ENCODE measurements at places on chromosomes 4 and X. TPM values are rescaled to one million over a fixed set of nuclear protein-coding genes. Genes with fewer than 3 reads are reported as not detected.
A peak's percentile ranks its signal among the peaks of the same experiment; 100 is the strongest.

GRCh38 chr4:87032884-87033533 is 98.2 kb downstream of the AFF1 start:
- no peak overlapping the region for H3K27ac ChIP-seq
- H3K4me3 ChIP-seq = no peak overlapping the region
- no peaks in the 10 kb centered on the region for H3K36me3 ChIP-seq
- no peaks in the 10 kb centered on the region for H3K27me3 ChIP-seq
- peaks cover 83% of the 10 kb centered on the region for H3K4me1 ChIP-seq

DNA sequence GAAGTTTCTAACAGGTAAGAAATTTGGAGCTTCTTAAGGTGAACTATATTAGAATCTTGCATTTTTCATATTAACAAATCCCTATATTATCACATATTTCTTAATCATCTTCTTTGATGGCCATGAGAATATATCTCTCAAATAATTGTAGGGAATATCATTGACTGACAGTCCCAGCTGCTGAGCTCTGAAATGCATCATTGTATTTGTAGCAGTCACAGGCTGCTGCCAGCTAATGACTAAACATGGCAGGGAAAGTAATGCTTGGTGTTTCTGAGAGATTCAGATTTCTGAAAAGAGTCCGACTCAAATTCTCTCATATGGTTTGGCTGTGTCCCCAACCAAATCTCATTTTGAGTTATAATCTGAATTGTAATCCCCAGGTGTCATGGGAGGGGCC is 171.9 kb downstream of the TRAM1L1 start:
- no peak overlapping the region for H3K27ac ChIP-seq
- H3K27me3 ChIP-seq = no peaks in the 10 kb centered on the region
- no peak overlapping the region for H3K4me3 ChIP-seq
- no peaks in the 10 kb centered on the region for H3K36me3 ChIP-seq

DNA sequence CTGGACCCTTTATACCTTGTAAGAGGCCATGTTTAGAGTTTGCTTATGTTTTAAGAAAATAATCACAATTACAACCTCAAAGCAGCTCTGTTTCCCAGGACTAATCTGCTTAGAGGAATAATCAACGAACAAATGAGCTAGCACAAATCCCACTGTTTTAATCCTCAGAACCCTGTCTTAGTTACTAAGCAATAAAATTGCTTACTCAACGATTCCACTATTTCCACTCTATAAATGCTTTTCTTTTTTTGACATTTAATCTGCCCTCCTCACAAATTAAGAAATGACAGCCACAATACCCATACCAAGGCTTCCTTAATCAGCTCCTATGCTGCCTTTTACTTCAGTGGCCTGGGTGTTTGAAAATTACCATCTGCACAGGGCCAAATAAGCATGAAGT is 48.8 kb downstream of the FAM120C start:
- DNase-seq = no peak
- no peak overlapping the region for H3K27ac ChIP-seq
- no peaks in the 10 kb centered on the region for H3K4me1 ChIP-seq
- H3K36me3 ChIP-seq = no peaks in the 10 kb centered on the region
- H3K4me3 ChIP-seq = no peak overlapping the region

GRCh38 chr4:36374836-36375511 is 93.6 kb downstream of the DTHD1 start:
- H3K4me1 ChIP-seq = no peaks in the 10 kb centered on the region
- H3K27me3 ChIP-seq = no peaks in the 10 kb centered on the region
- H3K27ac ChIP-seq = no peak overlapping the region
- H3K4me3 ChIP-seq = no peak overlapping the region
- no peak for DNase-seq
- no peaks in the 10 kb centered on the region for H3K36me3 ChIP-seq

DNA sequence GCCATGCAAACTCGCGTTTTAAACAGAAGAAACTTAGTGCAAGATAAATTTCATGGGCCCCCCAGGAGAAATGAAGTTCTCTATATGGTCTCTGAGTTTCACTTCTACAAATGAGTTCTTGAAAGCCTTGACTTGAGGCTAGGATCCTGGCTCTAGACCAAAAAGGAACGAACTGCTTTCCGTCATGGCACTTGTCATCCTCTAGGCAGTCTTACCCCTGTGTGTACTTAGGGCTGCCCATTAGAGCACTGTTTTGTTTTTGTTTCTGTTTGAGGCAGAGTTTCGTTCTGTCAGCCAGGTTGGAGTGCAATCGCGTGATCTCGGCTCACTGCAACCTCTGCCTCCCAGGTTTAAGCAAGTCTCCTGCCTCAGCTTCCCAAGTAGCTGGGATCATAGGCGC is 29.0 kb downstream of the RNF4 start:
- H3K36me3 ChIP-seq = peaks cover 49% of the 10 kb centered on the region
- H3K27me3 ChIP-seq = no peaks in the 10 kb centered on the region
- no peak overlapping the region for H3K4me3 ChIP-seq
- no peaks in the 10 kb centered on the region for H3K4me1 ChIP-seq

DNA sequence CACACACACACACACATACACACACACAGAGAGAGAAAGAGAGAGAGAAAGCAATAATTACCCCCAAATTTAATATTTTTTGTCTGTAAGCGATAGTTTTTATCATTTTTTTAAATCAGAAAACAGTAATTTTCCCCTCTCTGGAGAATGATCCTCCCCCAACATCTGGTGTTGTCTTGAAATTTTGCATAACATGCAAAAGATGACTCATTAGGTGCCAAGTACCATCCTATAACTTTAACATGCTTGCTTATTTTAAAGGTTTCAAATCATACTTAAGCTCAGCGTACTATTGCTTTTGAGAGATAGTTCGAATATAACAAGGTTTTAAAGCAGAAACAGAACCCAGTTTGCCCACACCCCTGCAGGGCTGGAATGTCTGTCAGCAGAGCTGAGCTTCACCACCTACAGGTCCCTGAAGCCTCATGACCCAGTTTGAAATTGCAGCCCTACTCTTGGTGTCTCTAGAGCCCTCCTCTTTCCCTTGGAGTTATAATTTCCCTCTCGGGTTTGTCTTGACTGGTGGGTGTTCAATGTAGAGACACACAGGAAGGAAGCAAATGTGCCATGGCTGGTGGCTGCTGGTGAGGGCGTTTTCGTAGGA is 175.0 kb upstream of the HS3ST1 start:
- H3K27me3 ChIP-seq = no peaks in the 10 kb centered on the region
- no peaks in the 10 kb centered on the region for H3K36me3 ChIP-seq
- peaks cover 8% of the 10 kb centered on the region for H3K4me1 ChIP-seq
- DNase-seq = no peak
- H3K4me3 ChIP-seq = no peak overlapping the region

- no peaks in the 10 kb centered on the region for H3K4me1 ChIP-seq
- H3K27me3 ChIP-seq = no peaks in the 10 kb centered on the region
- no peak overlapping the region for H3K27ac ChIP-seq
- no peaks in the 10 kb centered on the region for H3K36me3 ChIP-seq
These were observed 263.5 kb downstream of the PABPC4L start for GRCh38 chr4:133938061-133938460.

- peak; percentile 33 for DNase-seq
- H3K4me1 ChIP-seq = no peaks in the 10 kb centered on the region
- H3K27me3 ChIP-seq = no peaks in the 10 kb centered on the region
- no peak overlapping the region for H3K27ac ChIP-seq
These were observed 27.5 kb downstream of the TMEM47 start for GRCh38 chrX:34629572-34629971.

DNA sequence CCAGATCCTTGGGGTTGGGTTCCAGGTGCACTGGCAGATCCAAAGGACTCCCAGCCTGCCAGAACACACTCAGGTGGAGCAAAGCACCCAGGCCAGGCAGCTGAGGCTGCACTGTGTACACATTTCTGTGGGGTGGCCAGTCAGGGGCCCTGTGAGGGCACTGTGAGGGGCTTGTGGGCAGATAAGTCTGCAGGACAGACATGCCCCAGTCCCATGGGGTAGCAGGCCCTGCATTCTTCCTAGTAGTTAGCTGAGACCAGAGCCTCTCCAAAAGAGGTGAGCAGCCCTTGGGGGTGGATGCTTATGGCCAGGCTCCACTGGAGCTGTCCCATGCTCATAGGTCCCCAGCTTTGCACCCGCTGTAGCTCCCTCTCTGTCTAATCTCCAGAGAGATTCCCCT is 7.6 kb downstream of the ETDB start:
- H3K27me3 ChIP-seq = no peaks in the 10 kb centered on the region
- H3K4me3 ChIP-seq = no peak overlapping the region
- H3K36me3 ChIP-seq = no peaks in the 10 kb centered on the region
- H3K4me1 ChIP-seq = no peaks in the 10 kb centered on the region

- no peaks in the 10 kb centered on the region for H3K27me3 ChIP-seq
- H3K4me1 ChIP-seq = no peaks in the 10 kb centered on the region
- H3K4me3 ChIP-seq = no peak overlapping the region
- no peak for DNase-seq
- H3K36me3 ChIP-seq = no peaks in the 10 kb centered on the region
These were observed 44.3 kb upstream of the TNIP3 start for GRCh38 chr4:121208244-121209007.

DNA sequence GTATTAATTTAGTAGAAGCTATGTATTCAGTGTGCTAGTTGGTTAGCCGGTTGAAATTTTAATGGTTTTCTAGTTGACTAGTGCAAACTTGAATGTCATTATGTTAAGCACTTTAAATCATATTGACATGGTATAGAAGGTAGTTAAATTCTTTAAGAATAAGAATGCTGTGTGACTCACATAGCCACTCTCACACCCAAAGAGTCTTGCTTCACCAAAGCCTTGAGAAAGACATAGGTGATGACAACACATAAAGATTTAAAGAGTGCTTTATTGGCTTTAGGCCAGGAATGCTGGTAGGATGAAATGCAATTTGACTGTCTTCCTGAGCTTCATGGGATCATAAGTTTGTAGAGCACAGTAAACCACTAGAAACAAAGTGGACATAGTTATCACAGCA is 85.3 kb downstream of the DCAF8L2 start:
- H3K4me3 ChIP-seq = no peak overlapping the region
- no peak overlapping the region for H3K27ac ChIP-seq
- H3K27me3 ChIP-seq = no peaks in the 10 kb centered on the region
- H3K36me3 ChIP-seq = no peaks in the 10 kb centered on the region
- H3K4me1 ChIP-seq = no peaks in the 10 kb centered on the region

- H3K27ac ChIP-seq = peak overlapping the region; percentile 94
- H3K4me1 ChIP-seq = peaks cover 13% of the 10 kb centered on the region
- no peaks in the 10 kb centered on the region for H3K36me3 ChIP-seq
- no peak for DNase-seq
These were observed 1.4 kb downstream of the TMA16 start for GRCh38 chr4:163495900-163496299.

DNA sequence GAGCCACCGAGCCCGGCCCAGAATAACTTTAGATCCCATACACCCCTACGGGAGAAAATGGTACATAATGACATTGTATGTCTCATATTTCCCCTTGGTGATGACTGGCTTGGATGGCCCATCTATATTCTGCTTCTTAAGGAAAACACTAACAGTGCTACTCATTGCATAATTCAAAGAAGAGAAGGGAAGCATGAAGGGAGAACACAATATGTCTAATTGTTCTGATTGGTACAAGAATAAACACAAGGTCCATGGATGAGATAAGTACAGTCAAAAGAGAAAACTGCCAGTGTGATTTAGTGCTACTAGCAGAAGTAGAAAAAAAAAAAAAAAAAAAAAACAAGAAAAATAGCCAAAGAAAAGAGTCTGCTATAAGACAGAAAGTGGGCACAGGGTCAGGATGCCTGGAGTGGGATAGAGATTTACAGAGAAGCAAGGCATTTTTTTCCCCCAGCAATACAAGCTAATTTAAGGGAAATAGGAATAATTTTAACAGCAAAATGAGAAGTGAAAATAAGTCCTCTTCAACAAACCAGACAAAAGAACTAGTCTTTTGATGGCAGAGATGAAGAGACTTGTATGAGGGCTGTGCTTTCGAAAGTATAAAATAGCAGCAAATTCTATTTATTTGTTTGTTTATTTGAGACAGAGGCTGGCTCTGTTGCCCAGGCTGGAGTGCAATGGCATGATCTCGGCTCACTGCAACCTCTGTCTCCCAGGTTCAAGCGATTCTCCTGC is 96.5 kb upstream of the MAP3K15 start:
- peaks cover 7% of the 10 kb centered on the region for H3K27me3 ChIP-seq
- no peak for DNase-seq
- H3K36me3 ChIP-seq = no peaks in the 10 kb centered on the region
- H3K27ac ChIP-seq = no peak overlapping the region
- H3K4me1 ChIP-seq = peaks cover 4% of the 10 kb centered on the region
- H3K4me3 ChIP-seq = no peak overlapping the region

- DNase-seq = no peak
- H3K27ac ChIP-seq = no peak overlapping the region
- H3K4me3 ChIP-seq = no peak overlapping the region
- no peaks in the 10 kb centered on the region for H3K36me3 ChIP-seq
- no peaks in the 10 kb centered on the region for H3K4me1 ChIP-seq
These were observed 460.1 kb upstream of the SLIT2 start for GRCh38 chr4:19791422-19792123.

DNA sequence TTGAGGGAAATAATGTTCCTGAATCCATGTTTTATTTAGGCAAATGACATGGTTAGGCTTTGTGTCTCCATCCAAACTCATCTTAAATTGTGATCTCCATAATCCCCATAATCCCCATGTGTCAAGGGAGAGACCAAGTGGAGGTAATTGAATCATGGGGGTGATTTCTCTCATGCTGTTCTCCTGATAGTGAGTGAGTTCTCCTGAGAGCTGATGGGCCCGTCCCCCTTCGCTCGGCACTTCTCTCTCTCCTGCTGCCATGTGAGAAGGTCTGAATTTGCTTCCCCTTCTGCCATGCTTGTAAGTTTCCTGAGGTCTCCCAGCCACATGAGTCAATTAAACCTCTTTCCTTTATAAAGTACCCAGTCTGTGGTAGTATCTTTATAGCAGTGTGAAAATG is 563.0 kb upstream of the NR3C2 start:
- DNase-seq = no peak
- no peak overlapping the region for H3K4me3 ChIP-seq
- H3K27me3 ChIP-seq = no peaks in the 10 kb centered on the region

The FAAH2 gene
- 4.4 TPM for total RNA-seq

The FAM47A gene
- total RNA-seq = not detected

The BEX5 gene
- total RNA-seq = 10.6 TPM

The CTSO gene
- 2.6 TPM for total RNA-seq

The IGFBP7 gene
- 66.1 TPM for total RNA-seq

The F11 gene
- not detected for total RNA-seq

The RHOXF1 gene
- total RNA-seq = 0.42 TPM

The CNKSR2 gene
- 25.3 TPM for total RNA-seq

The ERCC6L gene
- 2.9 TPM for total RNA-seq

The KLHL2 gene
- 39.7 TPM for total RNA-seq

All from cardiac muscle cell (in vitro differentiated cells and primary cell).